ENCODE measurements at places on chromosomes 2 and 18.

GRCh38 chr2:141967980-141968379 lies 162.8 kb downstream of the LRP1B start:
- no peak for DNase-seq

DNA sequence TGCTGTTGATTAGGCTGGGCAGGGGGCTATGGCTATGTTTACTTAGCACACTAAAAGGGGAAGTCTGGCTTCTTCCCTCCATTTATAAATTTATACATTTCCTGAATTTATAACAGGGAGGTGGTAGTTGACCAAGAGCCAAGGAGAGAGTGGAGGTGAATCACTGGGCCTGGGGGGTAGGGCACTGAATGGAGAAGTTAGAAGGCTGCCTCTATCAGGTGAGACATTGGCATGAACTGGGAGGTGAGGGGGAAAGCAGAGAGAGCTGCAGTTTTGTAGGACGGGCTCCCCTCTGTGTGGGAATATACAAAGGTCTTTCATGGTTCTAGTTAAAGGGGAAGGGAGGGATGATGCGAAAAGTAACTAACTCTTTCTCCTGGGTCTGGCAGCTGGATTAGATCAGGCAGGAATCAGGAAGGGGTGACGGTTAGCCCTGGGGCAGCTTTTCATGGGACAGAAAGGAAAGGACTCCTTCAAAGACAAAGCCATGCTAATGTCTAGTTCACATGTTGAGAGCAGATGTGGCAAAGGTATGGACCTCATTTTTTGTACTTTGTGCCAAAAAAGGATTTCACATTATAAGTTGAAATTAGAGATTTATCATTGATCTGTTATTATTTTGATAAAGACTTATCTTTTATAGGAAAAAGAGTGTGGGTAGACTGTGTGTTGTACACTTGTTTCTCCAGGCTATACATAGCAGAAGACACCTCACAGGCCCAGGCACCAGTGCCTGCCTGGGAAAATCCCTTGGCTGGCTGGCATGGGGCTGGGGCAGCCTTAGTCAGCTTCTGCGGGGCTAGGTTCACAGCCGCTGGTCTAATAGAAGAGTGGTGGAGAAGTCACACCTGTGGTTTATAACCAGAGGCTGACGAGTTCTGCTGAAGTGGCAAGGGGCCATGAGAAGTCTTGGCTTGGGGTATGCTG lies 158.7 kb downstream of the CLIP4 start:
- DNase-seq, result no peak

DNA sequence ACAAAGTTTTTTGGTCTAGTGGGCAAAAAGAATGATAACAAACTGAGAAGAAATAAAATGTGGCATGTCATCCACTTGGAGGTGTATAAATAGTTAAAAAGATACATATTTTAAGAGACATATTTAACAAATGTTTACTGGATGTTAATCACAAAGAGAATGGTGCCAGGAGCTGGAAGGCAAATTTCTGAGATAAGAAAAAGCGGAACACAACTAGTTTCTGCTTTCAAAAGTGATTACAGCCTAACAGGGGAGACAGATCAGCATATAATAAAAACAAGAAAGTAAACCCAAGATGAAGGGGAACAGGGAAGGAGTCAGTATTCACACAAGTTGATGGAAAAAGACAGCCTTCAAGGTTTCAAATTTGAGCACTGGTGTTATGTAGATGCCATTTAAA lies 91.3 kb downstream of the OLA1 start:
- DNase-seq, result no peak

GRCh38 chr18:62976227-62976626 lies 260.9 kb downstream of the PHLPP1 start:
- DNase-seq, result no peak

GRCh38 chr2:134463699-134464022 lies 209.8 kb downstream of the MGAT5 start:
- DNase-seq, result no peak

DNA sequence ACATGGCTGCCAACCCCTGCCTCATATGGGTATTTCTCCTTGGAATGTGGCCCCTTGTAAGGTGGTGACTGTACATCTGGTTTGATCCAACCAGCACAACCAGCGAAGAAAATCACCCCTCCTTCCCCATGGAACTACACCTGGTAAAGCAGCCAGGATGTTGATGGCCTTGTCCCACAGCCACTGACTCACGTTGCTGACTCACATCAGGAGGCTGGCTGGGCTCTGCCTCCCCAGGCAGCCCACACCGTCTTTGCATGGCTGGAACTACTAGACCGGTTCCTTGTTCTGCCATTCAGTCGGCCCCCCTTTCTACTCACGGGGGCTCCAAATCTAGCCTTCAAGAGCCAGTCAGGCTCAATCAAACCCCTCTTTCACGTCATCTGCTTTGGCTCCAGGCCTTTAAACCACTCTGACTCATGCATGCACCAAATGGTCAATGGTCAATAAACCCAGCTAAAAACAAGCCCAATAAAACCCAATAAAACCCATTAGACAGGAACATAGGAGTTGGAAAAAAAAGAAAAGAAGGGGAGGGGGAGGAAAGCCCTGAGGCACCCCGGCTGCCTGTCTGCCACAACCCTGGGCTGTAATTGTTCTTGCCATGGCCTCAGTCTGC lies 114.8 kb downstream of the PLB1 start:
- DNase-seq, result peak; percentile 14

GRCh38 chr2:177261116-177262060 lies 3.1 kb downstream of the NFE2L2 start:
- no peak for DNase-seq

DNA sequence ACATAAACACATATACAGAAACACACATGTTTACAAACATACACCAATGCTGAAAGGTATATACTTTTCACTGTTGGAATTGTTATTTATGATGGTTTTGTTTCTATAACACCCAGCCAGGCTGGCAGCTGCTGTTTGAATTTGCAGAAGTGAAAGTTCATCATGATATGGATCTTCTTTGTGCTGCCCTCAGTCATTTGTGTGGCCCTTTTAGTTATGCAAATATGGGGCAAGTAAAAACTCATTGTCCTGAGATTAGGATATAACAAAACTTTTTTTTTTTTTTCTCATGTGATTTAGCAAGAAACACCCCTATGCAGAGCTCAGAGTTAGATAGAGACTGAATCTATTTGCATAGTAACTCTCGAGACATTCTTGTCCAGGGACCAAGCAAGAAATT lies 714.1 kb downstream of the KCNJ3 start:
- no peak for DNase-seq

DNA sequence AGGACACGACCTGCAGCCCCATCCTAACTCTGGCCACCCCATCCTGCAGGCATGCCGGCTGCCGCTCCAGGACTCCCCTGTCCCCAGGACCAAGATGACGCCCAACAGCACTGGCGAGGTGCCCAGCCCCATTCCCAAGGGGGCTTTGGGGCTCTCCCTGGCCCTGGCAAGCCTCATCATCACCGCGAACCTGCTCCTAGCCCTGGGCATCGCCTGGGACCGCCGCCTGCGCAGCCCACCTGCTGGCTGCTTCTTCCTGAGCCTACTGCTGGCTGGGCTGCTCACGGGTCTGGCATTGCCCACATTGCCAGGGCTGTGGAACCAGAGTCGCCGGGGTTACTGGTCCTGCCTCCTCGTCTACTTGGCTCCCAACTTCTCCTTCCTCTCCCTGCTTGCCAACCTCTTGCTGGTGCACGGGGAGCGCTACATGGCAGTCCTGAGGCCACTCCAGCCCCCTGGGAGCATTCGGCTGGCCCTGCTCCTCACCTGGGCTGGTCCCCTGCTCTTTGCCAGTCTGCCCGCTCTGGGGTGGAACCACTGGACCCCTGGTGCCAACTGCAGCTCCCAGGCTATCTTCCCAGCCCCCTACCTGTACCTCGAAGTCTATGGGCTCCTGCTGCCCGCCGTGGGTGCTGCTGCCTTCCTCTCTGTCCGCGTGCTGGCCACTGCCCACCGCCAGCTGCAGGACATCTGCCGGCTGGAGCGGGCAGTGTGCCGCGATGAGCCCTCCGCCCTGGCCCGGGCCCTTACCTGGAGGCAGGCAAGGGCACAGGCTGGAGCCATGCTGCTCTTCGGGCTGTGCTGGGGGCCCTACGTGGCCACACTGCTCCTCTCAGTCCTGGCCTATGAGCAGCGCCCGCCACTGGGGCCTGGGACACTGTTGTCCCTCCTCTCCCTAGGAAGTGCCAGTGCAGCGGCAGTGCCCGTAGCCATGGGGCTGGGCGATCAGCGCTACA lies 2.1 kb downstream of the GPBAR1 start:
- DNase-seq, result no peak

GRCh38 chr18:26655525-26656430 lies 107.4 kb upstream of the KCTD1 start:
- peak; percentile 28 for DNase-seq

DNA sequence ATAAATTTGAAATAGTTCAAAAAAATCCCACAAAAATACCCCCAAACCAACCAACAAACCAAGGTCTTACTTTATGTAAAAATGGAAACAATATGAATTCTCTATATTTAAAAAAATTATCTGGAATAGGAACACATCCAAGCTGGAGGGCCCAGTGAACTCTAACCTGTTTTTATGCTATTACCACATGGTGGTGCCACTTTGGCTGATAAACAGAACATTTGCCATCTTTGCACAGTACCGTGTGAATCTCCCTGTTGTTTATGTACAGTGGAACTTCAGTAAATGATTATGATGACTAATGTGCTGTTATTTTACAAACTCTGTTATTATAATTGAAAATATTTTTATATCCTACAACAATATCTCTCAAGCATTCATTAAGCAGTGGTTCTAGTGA lies 145.3 kb upstream of the SMAD7 start:
- DNase-seq, result no peak

GRCh38 chr2:184498936-184499335 lies 99.4 kb upstream of the ZNF804A start:
- no peak for DNase-seq

DNA sequence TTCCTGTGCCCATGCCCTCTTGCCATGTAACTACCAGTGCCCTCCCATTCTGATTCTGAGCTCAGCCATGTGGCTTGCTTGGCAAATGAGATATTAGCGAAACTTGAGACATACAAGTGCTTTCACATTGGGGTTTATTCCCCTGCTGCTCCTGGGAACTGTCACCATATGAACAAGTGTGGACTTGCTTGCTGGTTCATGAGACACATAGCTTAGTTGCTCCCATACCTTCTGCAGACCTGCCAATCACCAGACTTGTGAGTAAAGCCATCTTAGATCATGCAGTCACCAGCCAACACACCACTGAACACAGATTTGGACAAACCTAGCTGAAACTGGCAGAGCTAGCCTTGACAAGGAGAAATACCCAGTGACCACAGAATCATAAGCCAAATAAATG lies 155.1 kb downstream of the SS18 start:
- no peak for DNase-seq

DNA sequence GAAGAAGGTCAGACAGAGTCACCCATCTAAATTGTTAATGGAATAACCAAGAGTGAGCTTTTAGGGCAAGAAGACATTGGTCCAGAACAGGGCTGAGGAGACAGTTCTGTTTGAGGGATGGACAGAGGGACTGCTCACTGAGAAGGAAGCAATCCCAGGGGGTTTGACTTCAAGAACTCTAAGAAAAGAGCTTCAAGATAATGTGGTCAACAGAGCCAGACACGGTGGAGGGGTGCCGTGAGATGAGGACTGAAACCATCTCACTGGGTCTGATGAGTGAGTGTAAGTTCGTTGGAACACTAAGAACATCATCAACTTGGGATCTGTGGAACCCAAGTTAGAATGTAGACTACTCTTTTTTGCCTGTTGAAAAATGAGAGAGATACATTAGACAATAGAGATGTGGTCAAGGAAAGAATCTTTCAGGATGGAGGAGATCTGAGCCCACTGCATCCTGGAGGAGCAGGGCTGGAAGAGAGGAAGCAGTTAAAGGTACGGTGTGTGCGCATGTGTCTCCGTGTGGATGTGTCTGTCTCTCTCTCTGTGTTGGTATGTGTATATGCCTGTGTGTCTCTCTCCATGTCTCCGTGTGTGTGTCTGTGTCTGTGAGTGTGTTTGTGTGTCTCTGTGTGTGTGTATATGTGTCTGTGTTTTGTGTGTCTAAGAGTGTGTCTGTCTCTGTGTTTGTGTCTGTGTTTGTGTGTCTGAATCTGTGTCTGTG lies 172.1 kb downstream of the MYCN start:
- DNase-seq, result no peak

GRCh38 chr2:28750316-28751251 lies 1.0 kb upstream of the PPP1CB start:
- DNase-seq, result peak; percentile 51

- DNase-seq, result no peak
These were observed 48.0 kb upstream of the TLK1 start for GRCh38 chr2:171208657-171209056.

GRCh38 chr2:99777656-99778290 lies 288.0 kb upstream of the REV1 start:
- no peak for DNase-seq

DNA sequence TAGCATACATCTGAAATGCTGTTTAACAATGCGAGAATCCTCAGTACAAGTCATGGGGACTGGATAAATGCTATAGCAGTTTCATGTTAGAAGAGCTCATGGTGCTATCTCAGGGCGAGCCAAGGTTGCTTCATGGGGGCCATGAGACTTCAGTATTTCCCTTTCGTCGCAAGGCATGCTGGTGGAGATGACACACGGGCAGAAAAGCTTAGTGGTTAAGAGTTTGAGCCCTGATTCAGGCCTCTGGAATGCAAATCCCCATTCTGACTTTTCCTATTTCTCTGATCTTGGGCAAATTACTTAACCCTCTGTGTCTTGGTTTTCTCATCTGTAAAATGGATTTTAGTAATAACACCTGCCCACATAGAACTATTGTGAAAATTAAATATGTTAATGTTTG lies 57.4 kb upstream of the EPHA4 start:
- DNase-seq, result no peak

DNA sequence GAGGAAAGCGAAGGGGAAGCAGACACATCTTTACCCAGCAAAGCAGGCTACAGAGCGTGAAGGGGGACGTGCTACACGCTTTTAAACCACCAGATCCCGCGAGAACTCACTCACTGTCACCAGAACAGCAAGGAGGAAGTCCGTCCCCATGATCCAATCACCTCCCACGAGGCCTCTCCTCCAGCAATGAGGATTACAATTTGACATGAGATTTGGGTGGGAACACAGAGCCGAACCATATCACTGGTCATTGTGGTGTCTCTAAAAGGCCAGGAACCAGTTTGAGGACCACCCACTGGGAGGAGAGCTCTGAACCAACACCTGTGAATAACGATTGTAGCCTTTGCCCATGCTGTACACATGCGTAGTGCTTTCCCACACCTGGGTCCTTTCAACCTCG lies 116.6 kb upstream of the FAM136A start:
- no peak for DNase-seq

- DNase-seq, result no peak
These were observed 162.3 kb downstream of the FHOD3 start for GRCh38 chr18:36459786-36460185.

- DNase-seq, result no peak
These were observed 70.5 kb downstream of the CACNB4 start for GRCh38 chr2:152028182-152028862.

GRCh38 chr18:54824761-54825160 lies 3.5 kb upstream of the RAB27B start:
- DNase-seq, result no peak

DNA sequence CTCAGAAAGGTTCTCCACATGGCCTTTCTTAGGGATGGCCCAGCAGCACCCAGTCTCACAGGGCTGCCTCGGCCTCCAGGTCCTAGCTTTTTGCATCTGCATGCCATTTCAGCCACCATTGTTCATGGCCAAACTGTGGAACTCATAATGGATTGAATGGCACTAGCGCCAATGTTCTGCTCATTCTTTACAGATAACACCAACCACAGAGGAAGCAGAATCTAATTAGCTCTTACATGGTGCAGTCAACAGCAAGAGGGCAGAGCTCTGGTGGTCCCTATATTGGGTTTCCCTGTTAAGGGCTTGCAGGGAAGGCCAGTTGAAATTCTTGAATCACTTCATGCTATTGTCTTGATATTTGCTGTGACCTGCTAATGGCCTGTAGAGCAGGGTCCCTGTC lies 45.6 kb downstream of the ARL4C start:
- no peak for DNase-seq
